ENCODE measurements at places on chromosomes 12 and 14. TPM values are rescaled to one million over a fixed set of nuclear protein-coding genes. Genes with fewer than 3 reads are reported as not detected.

- DNase-seq: no peak
Measured at GRCh38 chr14:44463356-44464004, 43.6 kb downstream of the FSCB start.

RND1 gene
- total RNA-seq: 2.2 TPM

DNA sequence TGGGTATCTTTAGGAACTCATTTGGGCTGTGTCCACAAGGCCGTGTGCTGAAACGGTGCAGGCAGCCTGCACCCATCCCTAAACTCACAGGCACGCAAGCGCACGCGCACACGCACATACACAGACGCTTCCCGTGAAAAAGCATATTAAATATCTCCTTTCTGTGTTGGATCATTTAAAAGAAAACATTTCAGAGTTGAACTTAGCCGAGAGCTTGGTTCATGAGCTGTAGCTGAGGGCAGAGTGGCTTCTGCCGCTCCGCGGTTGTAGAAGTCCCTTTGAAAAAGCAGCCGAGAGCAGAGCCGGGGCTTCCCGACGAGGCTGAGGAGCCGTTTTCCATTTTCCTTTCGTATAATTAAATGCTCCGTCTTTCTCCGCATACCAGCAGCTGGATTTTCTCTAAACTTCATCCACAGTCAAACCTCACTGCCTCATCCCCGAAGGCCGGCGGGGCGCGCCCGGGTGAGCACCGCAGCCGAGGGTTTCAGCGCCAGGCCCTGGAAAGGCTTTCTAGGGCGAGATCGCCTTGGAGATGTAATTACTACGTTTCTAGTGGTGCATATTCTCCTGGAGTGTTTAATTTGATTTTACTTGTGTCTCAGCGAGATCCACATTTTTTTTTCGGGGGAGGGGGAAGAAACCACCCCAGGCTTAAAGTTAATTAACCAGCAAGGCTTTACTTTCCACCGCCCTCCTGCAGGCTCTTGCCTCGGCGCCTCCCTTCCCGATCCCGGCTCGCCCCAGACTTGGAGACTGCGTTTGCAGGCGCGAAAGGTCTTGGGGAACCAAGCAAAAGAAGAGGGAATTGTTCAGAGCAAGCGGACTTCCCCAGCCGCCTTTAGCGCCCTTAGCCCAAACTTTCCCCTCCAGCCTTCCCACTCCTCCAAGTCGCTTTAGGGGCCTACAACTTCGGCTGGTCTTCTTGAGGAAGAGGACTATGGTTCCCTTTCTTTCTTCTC lies 3.0 kb upstream of the HOXC13 start:
- DNase-seq: no peak

- no peak for DNase-seq
Measured at GRCh38 chr14:34865889-34866574, 9.1 kb downstream of the BAZ1A start.

GRCh38 chr12:95882080-95882479 lies 23.3 kb downstream of the SNRPF start:
- DNase-seq: peak; percentile 42

KRT2 gene
- not detected for total RNA-seq

CMKLR1 gene
- 0.57 TPM for total RNA-seq

GRCh38 chr14:64502887-64503433 lies 678 bp downstream of the ZBTB25 start:
- DNase-seq: peak; percentile 15

DNA sequence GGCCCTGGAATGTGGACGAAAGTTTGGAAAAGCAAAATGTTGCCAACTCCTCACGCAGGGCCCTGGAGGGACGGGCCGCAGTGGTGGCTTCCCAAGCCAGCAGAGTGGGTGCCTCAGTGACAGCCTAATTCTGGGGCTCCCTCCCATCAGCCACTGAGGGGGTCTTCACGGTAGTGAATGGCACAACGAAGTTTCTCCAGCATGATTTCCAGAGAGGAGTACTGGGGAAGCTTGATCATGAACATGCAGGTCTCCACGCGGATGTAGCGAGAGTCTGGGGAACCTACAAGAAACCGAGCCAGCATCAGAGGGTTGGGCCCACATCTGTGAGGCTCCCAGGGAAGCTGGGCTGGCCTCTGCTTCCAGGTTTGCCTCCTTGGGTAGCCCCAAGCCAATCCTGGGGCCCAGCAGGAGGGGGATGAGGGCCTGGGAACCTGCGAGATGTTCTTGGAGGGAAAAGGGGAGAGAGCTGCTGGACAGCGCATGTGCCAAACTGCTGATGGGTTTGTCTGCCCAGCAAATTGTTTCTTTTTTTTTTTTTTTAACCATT lies 37.0 kb downstream of the TRAFD1 start:
- no peak for DNase-seq

DNA sequence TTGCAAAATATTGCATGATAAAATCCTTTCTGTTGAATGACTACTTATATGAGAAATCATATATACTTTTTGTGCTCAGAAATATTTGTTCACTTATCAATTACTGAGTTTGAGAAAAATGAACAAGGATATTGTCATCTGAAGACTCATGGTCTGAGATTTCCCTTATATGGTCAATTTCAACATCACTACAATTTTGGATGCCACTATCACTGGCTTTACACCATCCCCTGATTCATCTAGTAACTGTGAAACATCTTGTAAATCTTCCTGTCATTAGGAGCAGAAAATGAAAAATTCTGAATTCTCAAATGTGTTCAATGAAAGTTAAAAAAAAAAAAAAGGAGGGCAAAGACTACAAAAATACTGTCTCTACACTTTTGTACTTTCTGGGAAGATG lies 21.8 kb upstream of the GXYLT1 start:
- peak; percentile 36 for DNase-seq

- no peak for DNase-seq
Measured at GRCh38 chr14:61202124-61202523, 79.0 kb downstream of the TMEM30B start.

DNA sequence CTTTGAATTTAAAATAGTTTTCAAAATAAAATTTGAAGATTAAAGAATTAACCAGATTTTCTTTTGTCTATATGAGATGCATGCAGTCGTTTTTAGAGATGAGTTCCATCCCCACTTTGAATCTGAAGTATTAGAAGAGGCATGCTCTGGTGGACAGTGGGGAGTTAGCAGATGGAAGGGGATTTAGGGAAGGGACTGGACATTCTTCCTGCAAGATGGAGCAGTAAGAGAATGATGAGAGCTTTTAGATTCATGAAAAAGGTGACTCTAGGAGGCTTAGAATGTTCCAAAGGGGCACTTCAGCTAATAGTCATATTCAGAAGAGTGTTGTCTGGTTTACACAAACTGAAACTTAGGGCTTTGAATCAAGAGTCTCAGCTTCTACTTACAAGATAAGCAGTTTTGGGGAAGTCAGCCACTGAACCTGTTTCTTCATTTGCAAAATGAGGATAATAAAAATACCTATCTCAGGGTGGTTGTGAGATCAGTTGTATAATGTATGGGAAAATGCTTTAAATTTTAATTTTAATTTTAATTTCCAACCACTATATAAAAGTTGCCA lies 3.7 kb downstream of the ZBTB1 start:
- no peak for DNase-seq

CABP1 gene
- 0.19 TPM for total RNA-seq

GRCh38 chr12:32083489-32083888 lies 23.2 kb upstream of the BICD1 start:
- peak; percentile 80 for DNase-seq

P2RX2 gene
- total RNA-seq: not detected
